HCEC 1CT (cell line): ENCODE measurements at places on chromosomes 2 and 18.

DNA sequence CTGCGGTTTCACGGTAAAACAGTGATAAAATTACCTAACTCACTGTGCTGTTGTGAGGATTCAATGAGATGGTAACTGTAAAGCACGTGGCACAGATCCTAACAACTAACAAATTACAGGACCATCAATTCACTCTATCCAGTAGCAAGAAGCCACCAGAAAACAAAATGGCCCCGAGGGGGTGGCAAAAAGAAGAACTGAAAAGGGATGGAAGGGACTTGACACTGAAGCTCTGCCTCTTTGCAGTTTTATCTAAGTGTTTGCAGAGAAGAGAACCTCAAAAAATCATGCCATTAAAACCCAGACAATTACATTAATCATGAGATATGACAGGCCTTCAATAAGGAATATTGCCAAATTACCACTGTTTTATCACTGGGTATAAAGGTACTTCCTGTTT is 46.7 kb downstream of the IRS1 start:
- DNase-seq, result no peak

- peak; percentile 6 for DNase-seq
Observed at GRCh38 chr2:151730262-151730975, 3.9 kb downstream of the NEB start.

- DNase-seq, result no peak
Observed at GRCh38 chr2:68432696-68433658, 34.1 kb downstream of the FBXO48 start.

- DNase-seq, result no peak
Observed at GRCh38 chr2:152303951-152304350, 31.0 kb upstream of the FMNL2 start.

DNA sequence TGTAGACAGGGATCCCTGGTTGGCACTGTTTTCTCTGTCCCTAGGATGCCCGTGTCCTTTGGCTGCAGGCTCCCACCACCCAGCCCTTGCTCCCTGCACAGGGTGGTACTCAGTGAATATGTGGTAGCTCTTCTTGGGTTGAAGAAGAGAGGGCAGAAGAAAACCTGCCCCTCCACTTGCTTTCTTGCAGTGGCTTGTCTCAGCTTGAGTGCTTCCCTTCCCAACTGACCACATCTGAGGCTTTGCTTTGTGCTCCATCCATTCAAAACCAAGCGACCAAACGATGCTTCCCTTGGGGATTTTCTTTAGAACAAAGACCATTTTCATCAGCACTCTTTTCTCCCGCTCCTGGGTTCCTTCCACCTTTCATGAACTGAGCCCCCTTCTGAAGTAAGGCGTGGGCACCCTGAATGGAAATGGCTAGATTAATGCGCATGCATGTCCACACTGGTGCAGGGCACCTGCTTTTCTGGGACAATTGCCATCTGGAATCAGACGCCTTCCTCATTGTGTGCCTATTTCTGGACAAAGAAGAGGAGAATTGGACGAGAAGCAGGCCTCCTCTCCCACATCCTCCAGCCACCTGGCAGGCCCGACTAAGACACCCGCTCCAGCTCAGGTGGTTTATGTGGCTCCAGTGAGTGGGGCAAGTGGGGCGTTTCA is 59.1 kb downstream of the ARL4C start:
- DNase-seq, result no peak

GRCh38 chr2:119015845-119016244 is 73.9 kb downstream of the MARCO start:
- DNase-seq, result no peak

DNA sequence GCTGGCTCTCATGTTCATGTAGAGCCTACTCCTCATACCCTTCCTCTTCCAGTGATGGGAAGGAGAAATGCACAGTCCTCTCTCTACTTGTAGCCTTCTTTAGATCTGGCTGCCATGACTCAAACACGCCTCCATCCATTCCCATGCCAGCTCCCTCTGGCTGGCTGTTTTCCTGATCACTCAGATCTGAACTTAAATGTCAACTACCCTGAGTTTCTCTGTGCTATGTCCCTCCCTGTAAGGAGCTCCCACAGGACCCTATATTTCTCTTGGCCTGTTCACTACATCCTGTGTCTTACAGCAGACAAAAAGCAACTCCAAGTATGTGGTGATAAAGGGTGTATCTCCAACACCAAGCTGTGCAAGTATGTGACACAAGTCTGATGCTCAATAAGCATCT is 152.4 kb downstream of the TCF4 start:
- DNase-seq, result no peak

- no peak for DNase-seq
Observed at GRCh38 chr2:145511946-145512345, 992.0 kb upstream of the ZEB2 start.

DNA sequence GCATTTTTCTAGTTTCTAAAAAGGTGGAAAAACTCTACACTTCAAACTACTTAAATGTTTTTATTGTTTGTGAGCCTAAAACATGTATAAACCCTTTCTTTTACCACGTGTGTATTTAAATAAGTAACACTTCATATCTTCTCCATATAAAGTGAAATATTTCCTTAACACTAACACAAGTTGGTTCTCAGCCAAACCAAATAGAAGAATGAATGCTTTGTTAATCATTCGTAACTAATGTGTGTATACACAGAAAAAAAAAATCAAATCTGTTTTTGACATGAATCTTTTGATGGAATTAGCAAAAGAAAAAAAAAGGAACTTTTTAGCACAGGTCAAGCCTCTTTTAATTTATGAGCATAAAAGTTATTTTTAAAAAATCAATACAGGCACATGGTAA is 89.3 kb downstream of the EHBP1 start:
- peak; percentile 81 for DNase-seq

- DNase-seq, result no peak
Observed at GRCh38 chr18:68376926-68377325, 338.0 kb downstream of the TMX3 start.

- peak; percentile 80 for DNase-seq
Observed at GRCh38 chr2:144703852-144704708, 184.2 kb upstream of the ZEB2 start.

- no peak for DNase-seq
Observed at GRCh38 chr2:62913311-62913710, 137.3 kb upstream of the OTX1 start.

DNA sequence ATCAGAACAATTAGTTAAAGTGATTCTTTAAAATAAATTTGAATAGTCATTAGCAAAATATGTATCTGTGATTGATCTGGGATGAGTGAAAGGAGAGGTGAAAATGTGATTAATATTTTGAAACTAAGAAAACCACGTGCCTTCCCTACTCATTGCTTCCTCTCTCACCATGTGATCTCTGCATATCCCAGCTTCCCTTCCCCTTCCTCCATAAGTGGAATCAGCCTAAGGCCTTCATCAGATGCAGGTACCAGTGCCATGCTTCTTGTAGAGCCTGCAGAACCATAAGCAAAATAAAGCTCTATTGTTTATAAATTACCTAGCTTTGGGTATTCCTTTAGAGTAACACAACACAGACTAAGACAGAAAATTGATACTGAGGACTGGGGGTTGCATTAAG is 11.2 kb upstream of the STAT1 start:
- no peak for DNase-seq

DNA sequence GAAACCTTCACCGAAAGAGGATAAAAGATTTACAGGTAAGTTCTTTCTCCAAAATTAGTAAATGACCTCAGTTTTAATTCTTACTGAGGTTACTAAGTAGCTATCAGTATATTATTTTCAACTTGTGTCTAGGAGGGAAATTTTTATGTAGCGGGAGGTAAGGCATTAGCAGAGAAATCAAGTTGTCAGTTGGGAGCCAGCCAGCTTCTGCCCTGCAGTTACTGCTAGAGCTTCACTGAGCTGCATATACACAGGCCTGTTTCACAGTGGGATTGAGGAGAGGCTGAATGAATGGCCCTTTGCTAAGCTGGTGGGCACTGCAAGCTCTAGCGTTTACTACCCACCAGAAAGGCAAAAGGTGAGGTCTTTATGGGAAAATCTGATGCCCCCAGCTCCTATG is 105.7 kb downstream of the ACAA2 start:
- DNase-seq, result no peak

GRCh38 chr2:2799151-2799697 is 468.1 kb upstream of the MYT1L start:
- DNase-seq, result no peak

DNA sequence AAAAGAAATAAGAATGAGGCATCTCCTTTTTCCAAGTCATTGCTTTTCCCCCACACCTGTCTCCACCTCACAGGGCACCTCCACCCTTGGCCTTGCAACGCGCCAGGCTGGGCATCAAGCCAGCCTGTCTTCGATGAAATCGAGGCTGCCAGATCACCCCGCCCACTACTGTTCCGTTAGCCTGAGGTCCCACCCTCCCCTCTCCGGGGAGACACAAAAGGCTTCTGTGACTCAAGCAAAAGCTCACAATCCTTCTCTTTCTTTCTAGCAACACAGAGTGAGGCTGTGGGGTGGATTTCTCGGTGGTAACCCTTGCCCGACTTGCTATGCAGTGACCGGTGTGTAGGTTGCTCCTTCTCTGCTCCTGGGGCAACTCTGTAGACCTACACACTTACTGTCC is 9.9 kb downstream of the TNP1 start:
- DNase-seq, result no peak

- DNase-seq, result no peak
Observed at GRCh38 chr2:932320-933115, 18.1 kb upstream of the SNTG2 start.
